ENCODE measurements at places on chromosomes 4 and X.
A peak's percentile ranks its signal among the peaks of the same experiment; 100 is the strongest.

GRCh38 chr4:169293343-169294176, 22.8 kb upstream of the SH3RF1 start:
- no peak for DNase-seq

DNA sequence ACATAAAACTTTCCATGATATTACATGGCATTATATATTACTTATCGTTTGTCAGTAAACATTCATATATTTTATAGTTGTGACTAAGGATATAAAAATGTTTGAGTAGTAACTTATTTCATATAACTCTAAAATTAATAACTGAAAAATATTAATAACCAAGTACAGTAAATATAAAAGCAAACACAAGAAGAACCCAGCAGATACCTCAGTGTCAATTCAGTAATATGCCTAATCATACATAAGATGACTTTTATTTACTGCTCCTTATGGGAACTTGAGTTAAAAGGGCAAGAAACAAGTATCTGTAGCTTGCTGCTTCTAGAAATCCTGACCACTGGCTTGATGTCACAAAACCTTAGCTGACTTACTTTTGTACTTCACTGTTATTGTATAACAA, 28.4 kb upstream of the MAPK10 start:
- DNase-seq: no peak

DNA sequence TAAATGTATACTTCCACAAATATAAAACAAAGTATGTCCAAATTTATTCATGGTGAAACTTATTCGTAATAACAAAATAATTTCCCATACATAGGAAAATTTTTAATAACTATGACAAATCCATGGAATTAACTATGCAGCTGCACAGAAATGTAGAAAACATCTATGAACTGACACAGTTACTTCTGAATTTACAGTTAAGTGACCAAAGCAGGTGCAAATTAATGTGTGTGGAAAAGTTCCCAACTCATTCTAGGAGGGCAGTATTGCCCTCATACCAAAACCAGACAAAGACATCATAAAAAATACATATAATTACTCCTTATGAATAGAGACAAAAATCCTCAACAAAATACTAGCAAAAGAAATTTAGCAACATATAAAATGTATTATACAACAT, 12.5 kb downstream of the LDOC1 start:
- DNase-seq: no peak

DNA sequence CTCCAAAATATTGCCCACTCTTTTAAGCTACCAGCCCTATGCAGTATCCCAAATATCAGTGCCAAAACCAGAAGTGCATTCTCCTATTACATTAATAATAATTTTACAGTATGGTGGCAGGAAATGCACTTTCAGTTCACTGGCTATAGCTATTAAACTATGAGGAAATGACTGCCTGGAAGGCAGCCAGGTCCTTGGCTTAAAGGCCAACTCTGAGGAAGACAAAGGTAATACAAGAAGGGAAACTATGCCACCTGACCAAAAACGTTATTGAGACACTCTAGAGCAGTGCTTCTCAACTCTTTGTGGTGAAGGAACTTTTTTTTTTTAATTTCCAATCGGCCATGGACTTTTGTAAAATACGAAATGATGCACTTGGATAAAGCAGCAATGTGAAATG, 133.6 kb upstream of the VAMP7 start:
- peak; percentile 0 for DNase-seq

GRCh38 chr4:151725087-151725486, 35.7 kb downstream of the GATB start:
- no peak for DNase-seq

DNA sequence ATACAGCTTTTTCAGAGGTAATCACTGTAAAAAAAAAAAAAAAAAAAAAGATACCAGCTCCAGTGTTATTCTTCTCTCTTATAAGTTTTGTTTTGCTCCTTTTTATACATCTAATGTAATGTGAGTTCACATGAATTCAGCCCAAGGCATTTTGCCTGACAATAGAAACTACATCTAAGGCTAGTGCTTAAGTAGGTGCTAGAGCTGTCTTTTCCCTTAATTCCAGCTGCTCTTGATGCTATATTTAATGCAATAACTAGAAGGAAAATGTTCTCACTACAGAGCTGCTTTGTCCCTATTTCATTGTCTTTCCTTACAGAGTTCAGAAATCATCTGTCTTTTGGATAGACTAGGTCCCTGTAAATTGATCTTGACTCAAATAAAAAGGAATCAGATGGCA, 150.1 kb downstream of the NAA11 start:
- DNase-seq: no peak

GRCh38 chr4:163988391-163988790, 493.9 kb downstream of the TMA16 start:
- no peak for DNase-seq

DNA sequence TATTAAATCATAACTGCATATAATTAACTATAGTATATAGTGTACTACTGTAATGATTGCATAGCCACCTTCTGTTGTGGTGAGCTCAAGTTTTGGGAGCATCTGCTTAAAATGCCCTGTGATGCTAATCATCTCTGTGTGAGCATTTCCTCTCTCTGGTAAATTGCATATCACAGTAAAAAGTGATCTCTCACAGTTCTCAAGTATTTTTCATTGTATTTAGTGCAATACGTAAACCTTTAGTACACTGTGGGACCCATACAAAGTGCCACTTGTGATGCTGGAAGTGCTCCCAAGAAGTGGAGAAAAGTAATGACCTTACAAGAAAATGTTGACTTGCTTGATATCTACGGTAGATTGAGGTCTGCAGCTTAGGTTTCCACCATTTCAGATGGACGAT, 82.0 kb downstream of the WWC2 start:
- DNase-seq: no peak

- no peak for DNase-seq
These were observed 136.8 kb upstream of the PDLIM3 start for GRCh38 chr4:185672151-185672550.

DNA sequence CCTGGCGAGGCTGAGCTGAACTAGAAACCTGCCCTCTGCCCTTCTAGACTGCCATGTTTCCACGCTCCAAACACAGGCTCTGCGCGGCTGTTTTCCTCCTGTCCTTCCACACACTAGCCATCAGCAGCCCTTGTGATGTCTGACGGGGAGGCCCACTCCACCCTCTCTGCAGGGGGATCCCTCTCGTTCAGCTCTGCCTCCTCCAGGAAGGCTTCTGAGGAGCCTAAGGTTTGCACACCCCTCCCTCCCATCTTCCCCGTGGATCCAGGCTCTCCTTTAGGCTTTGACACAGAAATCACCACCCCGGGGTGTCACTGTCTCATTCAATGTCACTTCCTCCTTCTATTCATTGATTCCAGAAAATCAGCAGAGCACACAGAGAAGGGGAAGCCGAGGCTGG, 38.6 kb upstream of the CRMP1 start:
- DNase-seq: no peak

GRCh38 chr4:109125084-109125483, 177.4 kb downstream of the COL25A1 start:
- no peak for DNase-seq

DNA sequence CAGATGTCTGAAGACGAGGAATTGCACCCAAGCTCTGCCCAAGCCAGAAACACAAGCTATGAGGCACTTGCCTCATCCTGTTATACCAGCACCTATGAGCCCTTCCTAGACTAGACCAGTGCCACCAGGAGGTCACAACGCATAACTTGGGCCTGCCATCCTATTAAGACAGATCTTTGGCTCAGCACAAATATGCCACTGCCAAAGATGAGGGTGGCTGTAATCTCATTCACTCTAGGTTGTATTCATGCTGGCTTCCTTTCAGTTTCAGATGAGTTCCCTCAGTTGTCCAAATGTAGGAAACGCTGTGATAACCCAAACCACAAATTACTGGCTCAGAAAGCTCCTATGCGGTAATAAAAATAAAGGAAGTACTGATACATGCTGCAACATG, 76.5 kb upstream of the CITED1 start:
- DNase-seq: no peak

GRCh38 chrX:123881330-123881729, 21.5 kb downstream of the XIAP start:
- DNase-seq: no peak

GRCh38 chrX:19720236-19720635, 167.2 kb downstream of the SH3KBP1 start:
- peak; percentile 19 for DNase-seq

DNA sequence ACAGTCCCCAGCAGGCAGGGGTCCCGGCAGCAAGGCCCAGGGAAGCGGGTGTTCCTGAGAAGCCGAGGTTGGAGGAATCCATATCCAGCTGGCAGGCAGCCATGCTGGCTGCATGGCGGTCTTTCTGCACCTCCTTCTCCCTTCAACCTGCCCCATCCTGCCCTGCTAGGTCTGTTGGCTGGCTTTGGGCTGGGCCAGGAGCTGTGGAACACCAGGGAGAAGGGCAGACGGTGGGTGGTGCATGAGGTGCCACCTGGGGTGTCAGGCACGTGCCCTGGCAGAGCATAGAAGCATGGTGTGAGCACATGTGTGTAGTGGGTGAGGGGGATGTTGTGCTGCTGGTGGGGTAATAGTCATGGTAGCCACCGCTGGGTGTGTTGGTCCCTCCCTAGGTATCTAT, 150.1 kb downstream of the PJA1 start:
- no peak for DNase-seq

DNA sequence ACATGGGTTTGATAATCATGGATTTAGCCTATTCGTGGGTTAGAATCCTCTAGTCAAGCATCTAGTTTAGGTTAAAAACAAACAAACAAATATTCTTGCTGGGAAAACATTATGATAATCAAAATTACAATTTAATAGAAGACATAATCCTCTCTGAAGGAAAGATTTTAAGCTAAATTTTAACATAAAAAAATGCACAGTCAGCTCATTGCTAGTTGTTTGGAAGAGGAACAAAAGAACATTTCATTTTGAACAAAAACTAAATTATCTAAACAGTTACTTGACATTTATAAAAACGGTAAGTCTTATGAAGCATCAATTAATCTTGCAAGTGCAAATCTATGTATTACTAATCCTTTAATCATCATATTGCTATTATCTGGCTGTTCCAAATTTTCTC, 18.2 kb upstream of the AGA start:
- no peak for DNase-seq

- DNase-seq: no peak
These were observed 27.6 kb upstream of the CYBB start for GRCh38 chrX:37752281-37752680.

GRCh38 chr4:72820107-72820506, 249.4 kb downstream of the COX18 start:
- no peak for DNase-seq

DNA sequence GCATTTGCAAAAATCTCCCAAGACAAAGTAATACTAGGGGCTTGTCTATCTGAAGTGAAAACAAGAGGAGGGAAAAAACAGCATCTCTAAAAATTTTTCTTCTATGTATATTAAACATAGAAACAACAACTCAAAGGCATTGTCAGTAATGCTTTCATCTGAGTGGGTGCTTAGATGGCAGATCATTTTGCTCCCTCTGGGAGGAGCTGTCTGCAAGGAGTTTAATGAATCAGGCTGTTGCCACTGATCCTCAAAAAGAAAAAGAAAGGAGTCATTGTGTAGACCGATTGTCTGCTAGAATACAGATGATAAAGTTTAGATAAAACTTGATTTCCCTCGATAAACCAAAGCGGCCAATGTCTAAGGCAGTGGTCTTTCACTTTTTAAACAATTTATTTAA, 49.7 kb upstream of the KLHL8 start:
- peak; percentile 33 for DNase-seq

DNA sequence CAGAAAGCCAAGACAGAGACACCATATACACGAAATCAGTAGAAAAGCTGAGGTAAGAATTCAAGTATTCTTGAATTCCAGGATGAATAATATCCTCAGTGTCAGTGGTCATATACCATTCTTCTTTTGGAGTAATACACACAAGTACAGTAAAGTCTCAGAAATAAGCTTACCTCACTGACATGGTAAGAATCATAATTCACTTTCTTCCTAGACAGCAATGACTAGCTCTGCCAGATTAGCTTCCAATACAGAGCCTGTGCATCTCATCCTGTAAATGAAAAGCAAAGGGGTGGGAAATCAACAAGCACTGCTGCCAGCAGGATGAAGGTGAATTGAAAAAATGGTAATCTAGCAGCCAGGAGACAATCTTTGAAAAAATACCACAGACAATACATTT, 31.2 kb upstream of the VSIG4 start:
- no peak for DNase-seq

- no peak for DNase-seq
These were observed 1.4 kb downstream of the CPLX1 start for GRCh38 chr4:824461-825062.

DNA sequence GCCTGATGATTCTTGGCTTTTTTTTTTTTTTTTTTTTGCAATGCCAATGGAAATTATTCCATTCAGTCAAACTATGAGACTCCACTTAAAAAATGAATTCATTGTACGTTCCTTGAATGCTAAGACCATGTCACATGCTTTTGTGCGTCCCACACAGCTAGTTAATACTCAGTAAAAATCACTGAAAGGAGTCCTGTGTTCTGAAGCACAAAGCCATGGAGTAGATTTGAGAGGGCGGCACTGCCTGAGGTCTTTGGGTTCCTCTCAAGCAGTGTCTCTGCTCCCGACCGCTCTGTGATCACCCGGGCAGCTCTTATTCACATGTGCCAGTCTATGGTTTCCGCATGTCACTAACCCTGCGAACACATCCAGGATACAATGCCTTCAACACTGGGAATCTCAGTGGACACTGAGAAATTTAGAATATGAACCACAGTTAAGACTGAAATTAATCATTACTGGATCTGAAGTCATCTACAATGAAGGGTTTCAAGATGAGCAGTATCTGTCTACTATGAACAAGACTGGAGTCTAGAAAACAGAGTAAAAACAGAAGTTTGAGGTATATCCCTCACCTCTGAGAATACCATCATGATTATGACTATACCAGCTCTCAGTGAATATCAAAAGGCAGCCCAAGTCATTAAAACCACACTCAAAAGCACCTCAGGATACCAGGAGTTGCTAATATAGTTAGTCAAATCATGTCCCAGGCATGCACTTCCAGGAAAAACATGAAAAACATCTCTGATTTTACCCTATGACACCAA, 193.0 kb downstream of the MGST2 start:
- peak; percentile 5 for DNase-seq

DNA sequence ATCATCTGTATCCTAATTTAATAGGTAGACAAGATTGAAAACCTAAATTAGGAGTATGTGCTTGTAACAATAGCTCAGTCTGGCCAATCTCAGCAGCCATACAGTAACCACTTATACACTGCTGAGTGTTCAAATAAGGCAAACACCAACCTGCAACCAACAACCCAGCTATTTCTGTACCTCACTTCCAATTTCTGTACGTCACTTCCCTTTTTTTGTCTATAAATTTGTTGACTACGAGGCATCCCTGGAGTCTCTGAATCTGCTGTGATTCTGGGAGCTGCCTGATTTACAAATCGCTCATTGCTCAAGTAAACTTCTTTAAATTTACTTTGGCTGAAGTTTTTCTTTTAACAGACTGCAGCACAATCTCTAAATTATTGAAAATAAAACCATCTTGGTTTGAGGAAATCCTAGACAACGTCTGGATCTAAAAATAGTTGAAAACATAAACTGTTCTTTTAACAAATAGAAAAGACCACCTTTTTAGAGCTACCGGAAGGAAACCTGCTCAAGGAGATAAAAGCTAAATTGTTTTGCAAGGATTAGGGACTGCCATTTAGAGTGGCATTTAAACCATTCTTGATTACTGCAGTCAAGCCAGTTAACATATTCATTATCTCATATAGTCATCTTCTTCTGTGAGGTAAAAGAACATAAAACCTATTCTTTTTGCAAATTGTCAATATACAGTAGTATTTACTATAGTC, 778.1 kb downstream of the SH3BGRL start:
- DNase-seq: no peak

GRCh38 chr4:14912426-14912825, 89.9 kb upstream of the CPEB2 start:
- DNase-seq: no peak

GRCh38 chrX:114037515-114037914, 546.4 kb upstream of the HTR2C start:
- no peak for DNase-seq
